H4 (cell line): ENCODE measurements at places on chromosomes 7 and 10. TPM values are rescaled to one million over a fixed set of nuclear protein-coding genes. Genes with fewer than 3 reads are reported as not detected.

The PSTK gene
- 11.8 and 12.7 TPM in 2 replicates for total RNA-seq

DNA sequence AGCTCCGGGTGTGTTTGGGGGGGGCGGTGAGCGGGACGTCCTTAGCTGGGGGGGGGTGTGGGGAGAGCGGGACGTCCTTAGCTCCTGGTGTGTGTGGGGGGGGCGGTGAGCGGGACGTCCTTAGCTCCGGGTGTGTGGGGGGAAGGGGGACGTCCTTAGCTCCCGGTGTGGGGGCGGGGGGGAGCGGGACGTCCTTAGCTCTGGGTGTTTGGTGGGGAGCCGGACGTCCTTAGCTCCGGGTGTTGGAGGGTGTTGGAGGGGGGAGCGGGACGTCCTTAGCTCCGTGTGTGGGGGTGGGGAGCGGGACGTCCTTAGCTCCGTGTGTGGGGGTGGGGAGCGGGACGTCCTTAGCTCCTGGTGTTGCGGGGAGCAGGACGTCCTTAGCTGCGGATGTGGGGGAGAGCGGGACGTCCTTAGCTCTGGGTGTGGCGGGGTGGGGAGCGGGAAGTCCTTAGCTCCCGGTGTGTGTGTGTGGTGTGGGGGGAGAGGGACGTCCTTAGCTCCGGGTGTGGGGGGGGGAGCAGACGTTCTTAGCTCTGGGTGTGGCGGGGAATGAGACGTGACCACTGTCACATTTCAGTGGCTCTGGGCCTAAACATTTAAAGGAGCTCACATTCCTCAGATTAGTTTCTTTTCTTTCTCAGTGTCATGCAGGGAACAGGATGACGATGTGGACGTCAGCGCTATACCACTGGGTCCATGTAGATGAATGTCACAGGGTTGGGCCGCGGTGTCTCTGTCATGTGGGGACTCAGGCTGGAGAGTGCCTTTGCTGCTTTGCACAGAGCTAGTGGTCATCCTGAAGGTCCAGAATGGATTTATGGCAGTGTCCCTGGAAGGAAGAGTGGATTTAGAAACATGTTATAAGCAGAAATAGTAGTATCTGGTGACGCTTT is 7.5 kb downstream of the DYNC2I1 start:
- peak; percentile 91 for DNase-seq

DNA sequence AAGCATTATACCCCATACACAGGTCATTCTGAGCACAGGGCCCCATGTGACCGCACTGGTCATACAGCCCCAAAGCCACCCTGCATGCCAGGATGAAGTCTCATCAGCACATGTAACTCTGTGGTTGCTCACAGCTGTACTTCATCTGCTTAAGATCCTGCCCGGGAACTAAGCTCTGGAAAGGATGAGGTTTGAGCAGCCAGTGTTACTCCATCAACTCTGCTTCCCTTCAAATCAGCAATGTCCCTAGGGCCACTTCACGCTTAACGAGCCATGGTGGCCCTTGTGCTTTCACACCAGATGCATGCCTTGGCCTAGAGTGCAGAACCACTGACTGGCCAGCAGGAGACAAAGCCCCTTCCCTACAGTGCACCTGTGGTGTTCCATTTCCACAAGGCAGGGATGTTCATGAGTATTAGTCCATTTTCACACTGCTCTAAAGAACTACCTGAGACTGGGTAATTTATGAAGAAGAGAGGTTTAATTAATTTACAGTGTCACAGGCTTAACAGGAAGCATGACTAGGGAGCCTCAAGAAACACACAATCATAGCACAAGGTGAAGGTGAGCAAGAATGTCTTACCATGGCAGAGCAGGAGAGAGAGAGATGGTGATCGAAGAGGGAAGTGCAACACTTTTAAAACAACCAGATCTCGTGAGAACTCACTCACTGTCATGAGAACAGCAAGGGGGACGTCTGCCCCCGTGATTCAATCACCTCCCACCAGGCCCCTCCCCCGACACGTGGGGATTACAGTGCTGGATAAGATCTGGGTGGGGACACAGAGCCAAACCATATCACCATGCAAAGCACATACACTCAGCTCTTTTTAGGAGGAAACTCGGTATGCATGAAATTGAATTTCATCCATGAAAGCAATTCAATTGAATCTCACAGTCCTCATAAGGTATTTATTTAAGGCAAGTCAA is 149.0 kb upstream of the CDCA7L start:
- DNase-seq, result peak; percentile 46

DNA sequence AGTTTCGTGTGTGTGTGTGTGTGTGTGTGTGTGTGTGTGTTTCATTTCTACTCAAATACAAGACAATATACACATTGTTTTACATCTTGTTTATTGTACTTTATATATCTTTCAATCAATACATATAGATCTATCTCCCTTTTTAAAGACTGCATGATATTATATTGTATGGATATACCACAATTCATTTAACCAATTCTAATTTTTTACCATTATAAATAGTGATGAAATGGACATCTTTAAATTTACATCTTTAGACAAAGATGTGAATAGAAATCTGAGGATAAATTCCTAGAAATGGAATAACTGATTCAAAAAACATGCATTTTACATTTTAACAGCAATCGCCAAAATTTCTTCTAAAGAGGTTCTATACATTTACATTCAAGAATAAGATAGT is 23.2 kb upstream of the HIBADH start:
- no peak for DNase-seq

- no peak for DNase-seq
Observed at GRCh38 chr10:71276873-71277272, 42.2 kb upstream of the SLC29A3 start.

- DNase-seq, result no peak
Observed at GRCh38 chr7:41052736-41053135, 650.2 kb downstream of the INHBA start.

DNA sequence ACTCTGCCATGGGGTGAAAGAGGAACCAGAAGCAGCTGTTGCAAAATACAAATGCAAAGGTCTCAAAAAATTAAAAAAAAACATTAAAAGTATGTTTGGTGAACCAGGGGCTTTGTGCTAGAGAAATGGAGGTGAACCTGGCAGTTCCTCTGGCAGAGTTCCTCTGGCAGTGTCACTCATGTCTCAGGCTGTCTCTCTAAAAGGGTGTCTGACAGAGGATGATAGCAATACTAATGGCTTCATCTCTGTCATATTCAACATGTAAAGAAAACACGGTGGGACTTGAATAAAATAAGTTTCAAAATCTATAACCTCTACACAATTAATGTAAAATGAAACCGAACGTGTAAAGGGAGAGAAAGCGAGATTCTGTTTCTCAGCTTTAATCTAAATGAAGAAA is 375.7 kb upstream of the VWC2 start:
- DNase-seq, result no peak

GRCh38 chr10:125881192-125881591 is at the start of gene DHX32:
DHX32 (minus strand) TSS chr10:125881292; CDS start chr10:125880824, 468 bp downstream.
- DNase-seq, result no peak
